ENCODE measurements at places on chromosomes 16 and 17.

- DNase-seq: no peak
Measured at GRCh38 chr17:80026359-80027042, 9.2 kb downstream of the TBC1D16 start.

- no peak for DNase-seq
Measured at GRCh38 chr16:5031601-5032000, 2.1 kb downstream of the NAGPA start.

DNA sequence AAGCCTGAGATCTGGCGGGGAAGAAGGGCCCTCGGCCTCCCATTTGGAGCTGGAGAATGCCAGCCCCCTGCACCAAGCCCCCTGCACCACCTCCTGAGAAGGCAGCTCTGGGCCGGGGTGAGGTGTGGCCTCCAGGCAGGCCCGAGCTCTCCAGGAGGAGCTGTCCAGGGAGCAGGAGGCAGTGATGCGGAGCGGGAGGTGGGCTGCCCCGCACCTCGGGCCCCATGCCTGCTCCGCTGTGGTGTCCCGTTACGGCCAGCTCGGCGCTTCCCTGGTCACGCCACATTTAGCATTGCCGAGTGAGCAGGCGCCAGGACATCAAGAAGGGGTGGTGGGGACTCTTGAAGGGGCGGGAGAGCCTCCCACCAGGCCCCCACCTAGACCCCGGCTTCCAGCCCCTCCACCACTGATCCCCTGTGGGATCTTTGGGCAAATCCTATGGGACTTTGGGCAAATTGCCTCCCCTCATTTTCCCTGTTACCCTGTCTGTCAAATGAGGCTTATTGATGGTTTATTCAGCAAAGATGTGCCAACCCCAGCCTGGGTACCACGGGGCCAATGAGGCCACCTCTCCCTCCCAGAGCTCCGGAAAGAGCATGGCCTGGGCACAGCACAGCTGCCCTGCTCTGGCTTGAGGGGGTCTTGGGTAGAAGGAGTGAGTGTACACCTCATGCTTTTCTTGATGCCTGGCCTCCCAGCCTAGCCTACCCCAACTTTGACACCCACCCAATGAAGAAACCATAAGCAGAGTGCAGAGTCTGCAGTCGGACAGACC is 15.3 kb downstream of the FOXN1 start:
- no peak for DNase-seq

GRCh38 chr17:6066183-6066948 is 3.8 kb upstream of the WSCD1 start:
- DNase-seq: no peak

- DNase-seq: no peak
Measured at GRCh38 chr16:11276896-11277593, 765 bp upstream of the PRM2 start.

DNA sequence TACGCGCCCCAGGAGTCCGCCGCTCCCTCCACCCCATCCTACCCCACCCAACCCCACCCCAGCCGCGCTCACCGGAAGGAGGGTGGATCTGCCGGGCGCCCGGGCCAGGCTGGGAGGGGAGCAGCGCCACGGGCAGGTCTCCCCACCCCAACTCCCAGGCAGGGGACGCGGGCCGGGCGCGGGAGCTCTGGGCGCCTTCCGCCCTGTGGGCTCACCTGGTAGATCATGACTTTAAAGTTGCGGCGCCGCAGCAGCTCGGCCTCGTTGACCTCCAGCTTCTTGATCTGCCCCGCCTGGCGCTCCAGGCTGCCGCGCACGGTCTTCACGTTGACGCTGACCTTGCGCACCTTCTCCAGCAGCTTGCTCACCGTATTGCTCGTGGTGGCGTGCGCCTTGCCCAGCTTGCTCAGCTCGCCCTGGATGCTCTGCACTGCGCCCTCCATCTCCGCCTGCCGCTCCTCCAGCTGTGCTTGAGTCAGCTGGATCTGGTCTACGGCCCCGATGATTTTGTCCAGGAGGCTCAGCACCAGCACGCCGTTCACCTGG is 571 bp downstream of the CAVIN1 start:
- no peak for DNase-seq

GRCh38 chr16:49560004-49560830 is 186.6 kb downstream of the C16orf78 start:
- DNase-seq: no peak

DNA sequence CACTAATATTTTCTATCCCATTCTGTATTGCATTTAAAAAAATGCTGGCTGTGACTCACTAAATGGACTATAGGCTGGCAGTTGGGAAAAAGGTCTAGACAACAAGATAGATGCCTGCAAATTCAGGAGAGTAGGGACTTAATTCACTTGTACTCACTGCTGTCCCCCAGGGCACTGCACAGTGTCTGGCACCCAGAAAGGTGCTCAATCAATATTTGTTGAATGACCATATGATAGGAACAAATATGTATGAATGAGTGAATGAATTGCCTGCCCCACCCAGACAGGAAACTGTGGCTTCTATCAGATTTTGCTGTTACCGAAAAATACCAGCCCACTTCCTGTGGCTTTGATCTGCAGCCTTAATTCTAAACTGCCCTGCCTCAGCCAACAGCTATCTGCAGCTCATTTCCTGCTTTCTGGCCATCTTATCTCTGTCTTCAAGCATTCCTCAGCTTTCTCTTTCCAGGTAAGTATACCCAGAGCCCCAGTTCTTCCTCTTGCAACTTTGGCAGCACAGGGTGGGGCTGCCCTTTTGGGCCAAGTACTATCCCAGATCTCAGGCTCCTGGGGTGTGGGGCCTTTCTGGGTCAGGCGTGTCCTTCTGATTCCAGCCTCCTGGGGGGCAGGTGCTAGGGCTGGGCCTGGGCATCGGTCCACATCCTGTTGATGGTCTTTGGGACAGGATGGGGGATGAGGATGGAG is 15.3 kb upstream of the TNS4 start:
- no peak for DNase-seq

GRCh38 chr16:22624800-22625533 is 114.3 kb downstream of the NPIPB5 start:
- DNase-seq: no peak

DNA sequence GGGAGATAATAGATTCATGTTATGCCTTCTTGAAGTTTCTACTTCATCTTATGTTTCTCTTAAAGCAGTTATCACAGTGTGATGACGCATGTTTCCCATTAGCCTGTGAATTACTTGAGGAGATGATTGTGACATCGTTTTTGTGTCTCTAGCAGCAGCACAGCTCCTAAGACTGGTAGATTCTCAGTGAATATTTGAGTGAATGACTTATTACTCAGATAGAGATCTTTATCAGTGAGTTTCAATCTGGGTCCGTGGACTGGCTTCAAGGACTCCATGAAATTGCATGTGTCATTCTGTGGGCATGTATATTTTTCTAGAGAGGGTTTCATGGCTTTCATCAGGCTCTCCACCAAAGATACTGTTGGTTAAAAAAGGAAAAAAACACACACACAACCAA is 29.9 kb downstream of the YPEL2 start:
- no peak for DNase-seq

- no peak for DNase-seq
Measured at GRCh38 chr16:17970816-17971331, 365.7 kb downstream of the NPIPA8 start.

DNA sequence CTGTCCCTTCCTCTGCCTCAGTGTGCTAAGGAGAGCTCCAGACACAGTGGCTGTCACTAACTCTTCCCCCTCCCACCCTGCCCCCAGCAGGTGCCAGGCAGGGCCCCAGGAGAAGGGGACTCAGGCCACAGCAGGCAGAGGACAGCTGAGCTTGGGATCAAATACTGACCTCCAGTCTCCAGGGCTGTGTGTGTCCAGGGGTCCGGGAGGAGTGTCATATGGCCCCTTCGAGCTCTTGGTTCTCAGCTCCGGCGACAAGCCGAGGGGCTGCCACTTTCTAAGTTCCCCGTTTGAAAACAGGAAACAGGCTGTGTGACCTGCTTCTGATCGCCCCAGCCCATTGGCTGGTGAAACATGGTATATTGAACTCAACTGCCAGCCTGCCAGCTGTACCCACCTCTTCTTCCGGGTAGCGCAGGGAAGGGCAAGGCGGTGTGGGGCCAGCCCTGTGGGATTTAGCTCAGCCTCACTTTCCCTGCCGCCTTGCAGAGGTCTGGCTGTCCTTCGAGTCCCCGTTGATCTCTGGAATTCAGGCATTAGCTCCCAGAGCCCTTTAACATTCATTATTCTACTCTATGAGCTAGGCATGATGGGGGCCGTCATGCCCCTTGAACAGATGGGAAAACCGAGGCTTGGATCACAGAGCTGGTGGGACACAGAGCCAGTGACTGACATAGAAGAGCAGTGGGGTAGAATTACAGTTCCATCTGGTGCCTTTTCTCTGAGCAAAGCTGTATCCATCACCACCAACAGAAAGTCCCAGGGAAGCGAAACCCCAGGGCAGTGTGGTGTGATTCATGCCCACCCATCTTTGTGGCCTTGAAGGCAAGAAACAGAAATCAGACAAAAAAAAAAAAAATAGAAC is at the start of gene SNX20:
Gene SNX20, minus strand, starts transcription at position 292 of the 865 bp plus-strand sequence. CDS start 3,786 bp downstream, outside the sequence.
- DNase-seq: peak; percentile 40

DNA sequence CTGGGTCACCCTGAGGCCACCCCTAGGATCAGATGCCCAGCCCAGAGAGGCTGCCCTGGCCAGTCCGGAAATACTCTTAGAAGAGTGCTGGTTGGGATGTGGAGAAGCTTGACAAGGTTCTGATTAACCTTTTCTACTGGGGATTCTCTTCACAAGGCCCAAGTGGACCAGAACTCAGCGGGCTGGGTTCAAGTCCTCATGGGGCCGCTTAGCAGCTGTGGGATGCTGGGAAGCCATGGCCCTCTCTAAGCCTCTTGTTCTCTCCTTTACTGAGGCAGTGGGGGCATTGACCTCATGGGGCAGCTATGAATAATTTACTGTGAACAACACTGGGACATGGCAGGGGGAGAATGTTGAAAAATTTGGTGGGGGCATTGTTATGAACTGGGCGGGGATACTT is 92.8 kb downstream of the CYLD start:
- DNase-seq: no peak

GRCh38 chr16:27991876-27992275 is 71.6 kb downstream of the GSG1L start:
- no peak for DNase-seq

DNA sequence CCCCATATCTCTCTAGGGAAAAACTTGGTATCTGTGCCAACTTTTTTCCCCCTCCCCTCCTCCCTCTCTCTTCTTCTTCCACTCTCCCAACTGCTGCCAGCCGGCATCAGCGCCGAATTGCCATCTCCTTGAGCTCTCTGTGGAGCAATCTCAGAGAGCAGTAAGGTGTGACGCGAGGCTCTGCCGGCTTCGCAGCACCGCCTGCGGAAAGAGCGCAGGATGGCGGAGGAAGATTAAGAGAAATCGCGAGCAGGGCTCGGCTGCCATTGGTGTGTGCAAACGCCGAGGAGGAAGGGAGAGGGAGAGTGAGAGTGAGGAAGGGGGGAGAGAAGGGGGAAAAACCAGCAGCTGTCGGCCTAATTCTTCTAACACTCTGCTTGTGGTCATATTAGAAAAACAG is 44.2 kb downstream of the NEUROD2 start:
- DNase-seq: no peak

DNA sequence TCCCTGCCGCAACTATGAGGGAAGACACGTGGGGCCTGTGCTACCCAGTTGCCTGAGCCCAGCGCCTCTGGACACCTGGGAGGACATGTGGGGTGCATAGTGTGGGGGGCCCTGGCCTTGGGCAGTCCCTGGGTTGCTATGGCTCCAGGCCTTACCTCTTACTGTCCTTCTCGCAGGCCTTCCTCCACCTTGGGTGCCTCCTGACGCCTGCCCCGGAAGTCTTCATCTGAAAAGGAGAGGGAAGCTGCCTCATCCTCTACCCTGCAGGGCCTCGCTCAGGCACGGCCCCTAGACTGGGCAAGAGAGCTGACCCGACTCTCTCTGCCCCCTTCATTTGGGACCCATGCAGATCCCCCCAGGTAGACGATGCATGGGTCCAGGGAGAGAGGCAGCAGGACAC is 16.5 kb upstream of the MRPS23 start:
- no peak for DNase-seq

GRCh38 chr17:17382971-17383370 is 79.8 kb downstream of the NT5M start:
- no peak for DNase-seq

- DNase-seq: no peak
Measured at GRCh38 chr17:66830451-66830850, 4.5 kb upstream of the CACNG5 start.

GRCh38 chr16:12613131-12613991 is 190.3 kb downstream of the CPPED1 start:
- no peak for DNase-seq

GRCh38 chr16:51050377-51050706 is 100.7 kb downstream of the SALL1 start:
- DNase-seq: no peak

DNA sequence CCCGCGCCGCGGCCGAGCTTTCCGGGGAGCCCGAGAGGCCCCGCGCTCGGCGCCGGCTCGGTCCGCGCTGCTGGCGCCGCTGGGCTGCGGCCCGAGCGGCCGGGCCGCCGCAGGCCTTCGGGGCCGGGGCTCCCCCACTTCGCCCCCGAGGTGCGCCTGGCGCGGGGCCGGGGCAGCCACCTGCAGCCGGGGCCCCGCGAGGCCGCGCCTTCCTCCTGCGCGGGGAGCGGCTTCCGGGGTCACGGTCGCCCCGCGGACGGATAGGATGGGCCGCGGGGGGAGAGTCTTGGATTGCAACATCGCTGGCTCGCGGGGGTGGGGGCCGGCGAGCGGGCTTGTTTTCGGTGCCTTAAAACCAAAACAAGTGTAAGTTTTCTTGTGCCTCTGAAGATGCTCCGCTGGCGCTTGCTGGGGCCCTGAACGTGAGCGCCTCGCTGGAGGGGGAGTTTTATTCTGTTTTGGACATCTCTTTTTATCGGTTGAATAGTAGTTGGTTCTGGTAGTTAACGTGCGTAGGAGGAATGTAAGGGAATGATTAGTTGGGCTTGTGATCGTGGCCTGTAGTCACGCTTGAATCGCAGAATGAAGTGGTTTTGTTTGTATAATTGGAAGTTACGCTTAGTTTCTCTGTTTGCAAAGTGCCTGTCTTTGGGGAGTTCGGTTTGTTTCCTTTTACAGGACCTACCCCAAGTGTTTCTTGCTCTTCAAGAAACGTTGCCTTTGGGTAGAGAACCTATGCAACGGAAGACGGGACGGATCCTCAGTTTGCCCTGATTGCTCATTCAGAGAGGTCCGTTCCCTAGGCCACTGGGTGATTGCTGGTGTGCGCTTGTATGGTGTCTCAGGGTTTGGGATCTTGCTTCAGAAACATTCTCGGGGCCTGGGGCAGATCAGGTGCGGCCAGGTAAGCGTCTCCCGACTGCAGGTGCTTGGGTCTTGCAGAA is 724 bp downstream of the UBE2I start:
- no peak for DNase-seq

- DNase-seq: peak; percentile 55
Measured at GRCh38 chr17:79087428-79088143, 13.0 kb downstream of the ENGASE start.

GRCh38 chr16:51056331-51056730 is 94.7 kb downstream of the SALL1 start:
- DNase-seq: no peak

DNA sequence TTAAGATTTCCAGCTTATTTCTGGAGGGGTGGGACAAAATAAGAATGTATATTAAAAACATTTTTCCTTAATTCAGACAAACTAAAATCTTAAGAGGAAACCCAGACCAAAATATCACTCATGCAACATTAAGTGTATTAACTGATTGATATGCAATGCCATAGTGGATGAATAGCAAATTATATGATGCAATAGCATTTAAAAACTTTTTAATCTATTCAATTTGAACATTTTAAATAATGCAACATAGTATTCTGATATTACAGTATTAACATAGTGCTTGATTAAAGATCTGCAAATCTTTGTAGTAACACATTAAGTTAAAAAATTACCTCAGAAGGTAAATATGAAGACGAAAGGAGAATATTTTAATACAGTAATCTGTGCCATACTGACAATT is 15.3 kb upstream of the INTS2 start:
- DNase-seq: no peak

- DNase-seq: peak; percentile 45
Measured at GRCh38 chr16:21952040-21952792, 945 bp upstream of the UQCRC2 start.

Data from stimulated activated CD8-positive, alpha-beta memory T cell treated with anti-CD3 and anti-CD28 coated beads, Interleukin-4, amount 100 ng/mL, for 1 hour (primary cell).